ENCODE measurements at places on chromosomes 2 and 18. TPM values are rescaled to one million over a fixed set of nuclear protein-coding genes. Genes with fewer than 3 reads are reported as not detected.

DNA sequence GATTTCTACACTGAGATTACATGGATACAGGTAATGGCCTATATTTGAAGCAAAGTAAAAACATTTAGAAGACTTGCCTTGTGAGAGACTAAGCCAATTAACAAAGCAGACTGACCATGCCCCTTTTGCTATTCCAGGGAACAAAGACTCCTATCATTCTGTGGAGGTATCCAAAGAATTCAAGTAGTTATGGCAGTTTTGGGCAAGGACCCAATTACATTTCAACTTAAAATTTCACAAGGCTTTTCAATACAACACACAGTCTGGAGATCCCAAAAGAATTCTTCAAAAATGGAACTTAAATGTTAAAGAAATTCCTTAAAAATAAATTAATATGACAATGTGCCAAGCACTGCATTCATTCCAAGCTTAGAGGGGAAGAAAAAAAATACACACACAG, 109.2 kb upstream of the CHRNA1 start:
- H3K27me3 ChIP-seq = no peaks in the 10 kb centered on the region
- H3K4me1 ChIP-seq = no peaks in the 10 kb centered on the region
- no peaks in the 10 kb centered on the region for H3K36me3 ChIP-seq

DNA sequence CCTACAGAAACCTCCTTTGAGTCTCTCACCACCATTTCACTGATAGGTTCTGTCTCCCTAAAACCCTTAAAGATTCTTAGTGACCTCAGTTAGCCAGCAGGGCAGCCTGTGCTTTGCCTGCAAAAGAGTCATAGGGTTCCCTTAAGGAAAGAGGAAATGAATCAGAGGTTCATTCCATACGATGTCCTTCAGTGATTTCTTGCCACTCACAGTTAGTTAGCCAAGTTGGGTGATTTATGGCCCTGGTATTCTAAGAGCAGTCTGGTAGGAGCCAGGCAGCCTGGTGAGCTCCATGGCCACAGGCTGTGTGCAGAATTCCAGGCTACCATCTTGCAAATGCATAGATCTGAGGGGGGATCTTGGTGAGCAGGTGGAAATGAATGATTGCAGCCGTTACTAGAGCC, 18.7 kb upstream of the CCBE1 start:
- H3K4me1 ChIP-seq = peaks cover 56% of the 10 kb centered on the region
- DNase-seq = peak; percentile 95
- no peaks in the 10 kb centered on the region for H3K27me3 ChIP-seq
- no peaks in the 10 kb centered on the region for H3K36me3 ChIP-seq
- H3K27ac ChIP-seq = peak overlapping the region; percentile 23
- H3K4me3 ChIP-seq = no peak overlapping the region

GRCh38 chr2:235270956-235271355, 222.9 kb upstream of the AGAP1 start:
- H3K36me3 ChIP-seq = no peaks in the 10 kb centered on the region
- H3K4me1 ChIP-seq = peaks cover 11% of the 10 kb centered on the region
- no peaks in the 10 kb centered on the region for H3K27me3 ChIP-seq
- H3K27ac ChIP-seq = no peak overlapping the region

The UBXN4 gene
- 42.0 TPM for total RNA-seq

Data from PC-3 (cell line).